Foreskin keratinocyte (primary cell): ENCODE measurements at places on chromosomes 3 and 15. TPM values are rescaled to one million over a fixed set of nuclear protein-coding genes. Genes with fewer than 3 reads are reported as not detected.

Gene GHRL
- total RNA-seq = not detected in 2 replicates

DNA sequence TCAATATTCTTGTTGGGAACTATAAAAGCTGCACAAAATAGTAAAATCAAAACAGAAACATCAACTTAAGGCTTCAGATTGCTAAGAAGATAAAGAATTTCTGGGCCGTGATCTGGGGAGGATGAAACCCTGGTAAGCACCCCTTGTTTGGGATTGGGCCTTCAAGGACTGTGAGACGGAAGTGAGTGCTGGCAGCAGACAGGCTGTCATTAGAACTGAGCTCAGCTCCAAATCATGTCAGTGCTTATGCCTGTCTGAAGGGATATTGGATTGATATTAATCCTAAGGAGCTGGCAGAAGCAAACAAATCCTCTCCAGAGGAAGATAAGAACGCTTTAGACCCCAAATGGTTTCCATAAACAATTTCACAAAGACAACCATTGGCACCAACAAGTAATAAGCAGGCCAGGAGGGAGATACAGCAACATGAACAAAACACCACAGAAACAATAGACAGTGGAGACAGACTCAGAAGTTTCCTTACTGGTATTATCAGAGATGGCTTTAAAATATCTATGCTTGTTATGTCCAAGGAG is 72.6 kb upstream of the CTXND1 start:
- DNase-seq = no peak

- DNase-seq = no peak
Observed at GRCh38 chr15:101045236-101045646, 126.1 kb downstream of the LRRK1 start.

DNA sequence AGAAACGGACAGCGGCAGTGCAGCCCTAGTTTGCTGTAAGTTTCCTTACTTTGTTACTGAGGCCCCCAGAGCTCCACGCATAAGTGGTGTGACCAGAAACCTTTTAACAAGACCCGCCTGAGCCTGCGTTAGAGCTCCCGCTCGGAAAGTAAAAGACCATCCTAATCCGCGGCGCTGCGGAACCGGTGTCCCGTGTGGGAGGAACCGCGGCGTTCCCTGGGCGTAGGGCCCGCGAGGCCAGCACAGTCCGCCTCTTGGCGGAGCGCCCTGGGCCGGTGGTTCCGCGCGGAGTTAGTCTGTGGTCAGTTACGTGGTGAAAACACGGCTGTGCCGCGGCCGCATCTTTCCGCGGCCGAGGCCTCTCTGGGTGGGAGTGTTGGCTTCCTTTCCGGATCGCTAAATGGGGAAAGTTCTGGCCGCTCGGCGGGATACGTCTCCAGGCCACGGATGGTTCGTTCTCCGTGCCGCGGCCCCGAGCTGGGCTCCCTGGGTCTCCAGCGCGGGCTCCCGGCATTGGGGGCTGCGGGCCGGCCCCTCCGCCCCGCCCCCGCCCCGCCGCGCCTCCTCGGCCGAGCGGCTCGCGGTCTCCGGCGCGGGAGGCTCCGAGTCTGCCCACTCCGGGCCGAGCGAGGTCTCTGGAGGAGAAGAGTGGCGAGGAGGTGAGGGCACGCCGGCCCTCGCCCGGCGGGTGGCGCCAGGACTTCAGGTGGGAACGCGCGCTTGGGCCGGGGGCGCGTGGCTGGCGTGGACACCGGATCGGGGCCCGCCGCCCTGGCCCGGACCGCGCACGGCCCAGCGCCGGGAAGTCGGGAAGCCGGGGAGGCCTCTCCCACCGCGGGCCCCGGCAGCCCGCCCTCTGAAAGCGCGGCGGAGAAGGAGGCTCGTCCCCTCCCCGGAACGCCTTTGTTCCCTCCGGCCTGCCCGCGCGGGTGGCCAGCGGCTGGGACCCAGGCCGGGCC is 754 bp downstream of the B3GNT5 start:
- no peak for DNase-seq

DNA sequence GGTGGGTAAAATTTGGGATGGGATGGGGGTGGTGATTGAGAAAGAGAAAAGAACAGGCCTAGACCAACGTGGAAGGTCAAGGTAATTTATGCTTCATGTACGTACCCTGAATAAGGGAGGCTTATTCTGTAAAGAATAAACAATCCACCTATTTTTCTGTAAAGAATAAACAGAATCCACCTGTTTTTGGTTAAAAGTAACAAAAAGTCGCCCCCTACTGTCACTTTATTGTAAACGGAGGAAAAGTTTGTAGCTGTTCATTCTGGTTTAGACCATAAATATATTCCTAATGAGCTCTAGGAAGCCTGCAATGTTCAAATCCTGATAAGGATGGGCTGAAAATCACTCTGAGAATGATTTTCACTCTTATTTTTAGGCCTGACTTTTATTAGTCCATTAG is 23.5 kb upstream of the SQOR start:
- no peak for DNase-seq

Gene LSAMP
- total RNA-seq = 0.04 TPM in 1 of 2 replicates, not detected in the other

- no peak for DNase-seq
Observed at GRCh38 chr3:69821133-69821532, 81.9 kb downstream of the MITF start.

GRCh38 chr3:35908366-35909232 is 269.3 kb downstream of the ARPP21 start:
- DNase-seq = peak; percentile 41

DNA sequence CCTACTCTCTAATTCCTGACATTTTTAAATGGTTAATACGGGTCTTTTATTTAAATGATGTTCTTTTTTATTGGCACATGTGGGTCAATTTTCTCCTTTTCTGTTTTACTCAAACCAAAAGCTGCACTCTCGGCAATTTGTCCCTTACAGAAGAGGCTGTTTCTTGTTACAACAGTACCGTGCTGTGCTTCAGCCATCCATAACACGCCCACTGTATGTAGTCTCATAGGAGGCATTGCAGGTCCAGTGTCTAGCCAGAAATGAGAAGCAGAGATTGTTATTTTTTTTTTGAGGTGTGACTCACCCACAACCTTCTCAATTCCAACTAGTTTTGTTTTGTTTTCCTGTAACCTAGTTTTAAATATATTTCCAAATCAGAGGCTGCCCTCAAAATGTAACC is 164.6 kb downstream of the GMNC start:
- peak; percentile 20 for DNase-seq

- no peak for DNase-seq
Observed at GRCh38 chr15:58715266-58715917, 34.1 kb downstream of the ADAM10 start.

DNA sequence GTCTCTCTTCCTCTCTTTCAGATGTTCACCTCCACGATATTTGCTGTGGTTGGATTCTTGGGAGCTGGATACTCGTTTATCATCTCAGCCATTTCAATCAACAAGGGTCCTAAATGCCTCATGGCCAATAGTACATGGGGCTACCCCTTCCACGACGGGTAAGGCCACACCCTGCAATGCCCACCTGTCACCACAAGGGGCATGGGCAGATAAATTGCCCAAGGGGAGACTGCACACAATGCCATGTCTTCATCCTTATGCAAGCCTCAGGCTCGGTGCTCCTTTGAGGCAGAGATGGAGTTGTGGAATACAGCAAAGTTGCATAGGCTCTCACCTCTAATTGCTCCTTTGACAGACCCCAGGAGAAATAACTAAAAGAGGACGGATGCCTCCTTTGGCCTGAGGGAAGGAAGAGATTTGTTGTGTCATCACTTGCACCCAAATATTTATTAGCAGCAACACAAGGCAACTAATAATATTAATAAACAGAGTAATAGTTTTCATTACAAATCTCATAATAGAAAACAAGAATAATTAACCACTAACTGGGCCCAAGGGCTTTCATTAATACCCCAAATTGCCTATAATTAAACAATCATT is 13.2 kb downstream of the TM4SF4 start:
- no peak for DNase-seq

- DNase-seq = no peak
Observed at GRCh38 chr3:39143051-39143885, 10.1 kb downstream of the CSRNP1 start.

Gene ENTPD3
- 2.2 and 2.4 TPM in 2 replicates for total RNA-seq

GRCh38 chr15:57215326-57215725 is 161.0 kb upstream of the CGNL1 start:
- no peak for DNase-seq

GRCh38 chr3:40768536-40768935 is 243.8 kb downstream of the ZNF621 start:
- peak; percentile 21 for DNase-seq

DNA sequence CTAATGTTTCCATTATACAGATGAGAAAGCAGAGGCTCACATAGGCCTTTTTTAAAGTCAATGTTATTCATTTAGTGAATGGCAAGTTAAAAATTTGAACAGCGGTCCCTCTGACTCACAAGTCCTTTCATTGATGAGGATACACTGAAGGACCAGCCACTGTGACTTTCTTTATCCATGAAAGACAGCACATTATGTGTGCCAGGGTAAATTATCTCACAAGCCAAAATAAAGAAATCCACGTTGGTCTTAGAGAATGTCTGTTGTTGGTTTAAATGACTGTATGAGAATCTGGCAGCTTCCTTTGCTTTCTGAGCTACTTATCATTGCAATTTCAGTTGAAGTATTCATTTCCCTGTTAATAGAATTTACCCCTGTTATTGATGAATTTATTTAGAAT is 485.1 kb downstream of the TBL1XR1 start:
- DNase-seq = no peak

DNA sequence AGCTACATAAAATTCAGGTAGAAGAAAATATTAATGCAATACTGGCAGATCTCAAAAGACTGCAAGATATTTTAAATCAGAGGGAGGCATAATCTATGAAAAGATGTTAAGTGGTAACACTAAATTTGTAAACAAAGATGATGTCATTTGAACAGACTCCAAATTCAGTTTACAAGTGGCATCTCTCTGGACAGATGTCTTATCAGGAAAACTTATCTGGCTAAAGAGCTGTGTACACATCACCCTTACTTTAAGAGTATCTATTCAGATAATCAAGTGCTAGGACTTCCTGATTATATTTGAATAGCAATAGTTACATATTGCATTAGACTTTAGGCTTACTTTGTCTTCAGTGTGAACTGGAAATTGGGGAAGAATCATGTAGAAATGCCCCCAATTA is 231.5 kb downstream of the WDR72 start:
- no peak for DNase-seq

Gene GALNT15
- total RNA-seq = not detected in 2 replicates

DNA sequence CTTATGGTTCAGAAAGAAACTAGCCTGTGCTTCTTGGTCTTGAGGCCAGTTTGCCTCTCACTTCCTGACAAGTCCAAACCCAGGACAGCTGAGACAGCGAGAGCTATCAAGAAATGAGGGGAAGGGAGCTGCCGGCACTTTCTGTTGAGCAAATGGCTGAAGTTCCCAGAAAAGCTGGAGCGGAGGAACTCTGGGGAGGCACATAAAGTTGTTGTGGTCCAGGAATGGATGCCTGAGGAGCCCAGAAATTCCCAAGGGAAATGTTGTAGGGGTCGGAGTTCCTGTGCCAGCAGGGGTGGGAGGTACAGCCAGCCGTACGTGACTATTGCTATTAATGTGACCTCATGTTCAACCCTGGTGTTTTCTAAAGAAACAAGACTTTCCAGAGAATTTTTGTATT is 98.8 kb upstream of the TNFAIP8L3 start:
- DNase-seq = no peak

Gene CPB1
- not detected in 2 replicates for total RNA-seq

Gene C3orf33
- total RNA-seq = 2.0 and 2.6 TPM in 2 replicates

DNA sequence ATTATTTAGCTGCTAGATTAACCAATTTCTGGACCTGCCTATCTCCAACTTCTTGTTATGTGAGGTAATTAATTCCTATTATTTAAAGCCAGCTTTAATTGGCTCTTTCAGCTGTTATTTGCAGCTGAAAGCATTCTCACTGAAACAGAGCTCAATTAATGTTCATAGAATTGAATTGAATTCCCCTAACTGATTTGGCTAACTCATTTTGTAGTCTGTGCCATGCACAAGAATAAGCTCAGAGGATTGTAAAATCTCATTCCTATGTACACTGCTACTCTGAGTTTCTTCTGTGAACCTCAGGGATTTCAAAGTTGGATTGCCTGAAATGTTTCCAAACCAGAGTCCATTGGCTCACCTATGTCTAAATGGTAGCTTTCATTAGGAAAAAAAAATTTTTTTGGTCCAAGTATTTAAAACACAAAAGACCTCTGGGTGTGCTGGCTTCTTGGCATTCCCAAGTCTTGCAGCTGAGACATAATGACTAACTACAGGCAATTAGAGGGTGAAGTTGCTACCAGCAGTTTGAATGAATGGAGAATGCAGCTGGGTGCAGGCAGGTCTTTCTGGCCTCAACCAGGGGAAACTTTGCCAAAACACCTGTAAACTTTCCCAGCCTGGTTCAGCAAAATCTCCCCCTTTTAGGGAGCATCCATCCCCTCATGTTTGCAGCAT is 134.3 kb downstream of the EDEM1 start:
- no peak for DNase-seq

DNA sequence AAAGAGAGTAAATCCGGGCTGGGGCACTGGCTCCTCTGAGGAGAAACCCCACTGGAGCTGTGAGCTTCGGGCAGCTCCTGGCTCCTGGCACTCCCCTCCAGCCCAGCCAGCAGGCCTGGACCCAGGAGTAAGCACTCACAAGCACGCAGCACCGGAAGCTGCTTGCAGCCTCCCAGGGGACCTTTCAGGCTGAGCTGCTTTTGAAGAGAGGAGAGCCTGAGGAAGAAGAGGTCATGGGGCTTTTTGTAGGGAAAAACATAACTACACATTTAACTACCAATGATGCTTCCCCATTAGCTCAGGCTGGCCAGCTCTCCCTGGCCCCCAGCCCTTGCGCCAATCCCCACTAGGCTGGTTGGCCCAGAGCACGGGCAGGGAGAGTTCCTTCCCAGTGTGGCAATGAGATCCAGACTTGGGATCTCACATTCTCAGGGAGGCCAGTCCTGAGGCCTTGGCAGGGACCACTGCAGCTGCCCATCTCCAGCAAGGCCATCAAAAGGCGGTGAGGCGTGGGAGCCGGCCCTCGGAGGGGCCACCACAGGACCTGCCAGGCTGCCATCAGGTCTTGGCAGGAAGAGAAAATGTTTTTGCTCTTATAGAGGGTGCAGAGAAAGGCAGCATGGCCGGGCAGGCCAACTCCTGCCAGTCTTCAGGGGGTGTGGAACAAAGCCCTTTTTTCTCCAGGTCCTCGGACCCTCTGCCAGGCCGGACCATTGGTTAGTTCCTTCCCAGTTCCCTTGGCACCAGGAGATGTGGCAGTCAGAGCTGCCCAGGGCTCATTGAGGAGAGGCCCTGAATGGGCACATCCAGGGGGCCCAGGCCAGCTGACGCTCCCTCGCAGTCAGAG is 41.5 kb upstream of the MFGE8 start:
- DNase-seq = no peak

Gene MORC1
- total RNA-seq = not detected in 2 replicates

- no peak for DNase-seq
Observed at GRCh38 chr15:88995449-88995848, 82.3 kb upstream of the MFGE8 start.

GRCh38 chr3:129594409-129594808 is 12.1 kb downstream of the PLXND1 start:
- DNase-seq = no peak

- peak; percentile 50 for DNase-seq
Observed at GRCh38 chr3:122310361-122310760, 14.7 kb upstream of the CSTA start.

Gene TTLL13
- 0.07 TPM in 1 of 2 replicates, not detected in the other for total RNA-seq

GRCh38 chr15:76866716-76867321 is 38.3 kb downstream of the SCAPER start:
- DNase-seq = peak; percentile 16
